ENCODE measurements at places on chromosomes 12 and 14.
A peak's percentile ranks its signal among the peaks of the same experiment; 100 is the strongest.

- DNase-seq: peak; percentile 23
Observed at GRCh38 chr14:41604721-41605531, 1.8 kb upstream of the LRFN5 start.

DNA sequence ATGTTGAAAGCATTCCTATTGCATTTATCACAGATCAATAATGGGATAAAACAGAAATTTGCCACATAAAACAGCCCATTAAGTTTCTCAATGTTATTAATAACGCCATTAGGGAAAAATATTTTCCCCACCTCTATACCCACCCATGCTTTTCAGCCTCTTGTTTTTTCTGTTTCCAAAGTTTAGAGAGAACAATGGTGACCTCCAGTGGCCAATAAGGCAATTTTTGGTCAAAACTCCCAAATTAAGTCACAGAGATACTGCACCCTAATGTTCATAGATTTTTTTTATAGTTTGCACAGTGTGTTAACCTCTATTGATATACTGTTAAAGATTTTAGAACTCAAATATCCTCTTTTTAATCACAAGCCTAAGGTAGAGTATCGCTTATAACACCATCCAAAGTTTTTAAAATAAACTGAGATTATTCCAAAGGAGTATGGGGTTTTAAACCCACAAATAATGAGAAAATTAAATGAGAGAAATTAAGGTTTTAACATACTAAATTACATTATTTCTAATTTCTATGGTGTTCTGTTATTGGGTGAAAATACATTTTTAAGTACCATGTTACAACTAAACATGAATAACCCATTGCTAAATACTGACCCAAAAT is 184.7 kb upstream of the DCN start:
- no peak for DNase-seq

DNA sequence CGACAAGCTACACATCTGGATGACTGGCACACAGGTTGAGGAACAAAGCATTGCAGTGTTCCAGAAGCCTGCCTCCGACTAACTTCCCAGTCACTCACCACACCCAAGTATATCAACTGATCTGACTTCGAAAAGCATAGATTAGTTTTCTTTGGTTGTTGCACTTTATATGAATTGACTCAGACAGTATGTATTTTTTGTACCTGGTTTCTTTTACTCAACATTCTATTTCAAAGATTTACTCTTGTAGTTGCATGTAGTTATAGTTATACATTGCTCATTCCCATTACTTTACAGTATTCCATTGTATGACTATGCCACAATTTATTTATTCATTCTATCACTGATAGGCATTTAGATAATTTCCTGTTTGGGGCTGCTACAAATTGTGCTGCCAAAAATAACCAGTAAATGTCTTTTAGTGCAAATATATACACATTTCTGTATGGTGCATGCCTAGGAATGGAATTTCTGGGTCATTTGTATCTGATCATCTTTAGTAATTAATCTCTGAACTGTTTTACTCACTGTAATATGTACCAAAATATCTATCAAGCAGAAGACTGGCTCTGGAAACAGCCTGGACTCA is 17.8 kb downstream of the PLCZ1 start:
- no peak for DNase-seq

DNA sequence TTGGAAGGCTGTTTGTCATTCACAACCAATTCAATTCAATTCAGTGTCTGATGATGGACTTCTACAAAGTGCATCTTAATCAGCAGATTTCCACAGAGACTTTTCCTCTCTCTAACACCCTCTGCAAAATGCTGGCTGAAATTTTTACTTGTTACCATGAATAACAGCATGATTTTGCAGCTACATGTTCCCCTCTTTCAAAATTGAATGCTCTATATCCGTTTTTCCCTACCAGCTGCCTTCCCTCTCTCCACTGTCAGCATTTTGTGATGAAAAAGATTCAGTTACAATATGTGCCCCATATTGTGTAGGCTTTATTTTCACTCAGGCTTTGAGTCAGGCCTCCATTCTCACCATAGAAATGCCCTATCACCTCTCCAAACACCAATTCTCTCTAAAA is 334.6 kb downstream of the SYT1 start:
- no peak for DNase-seq

- DNase-seq: peak; percentile 84
Observed at GRCh38 chr12:57754411-57755193, at the start of gene MARCHF9. Gene MARCHF9 (plus strand): TSS chr12:57755103. CDS start chr12:57755529, 426 bp downstream.

DNA sequence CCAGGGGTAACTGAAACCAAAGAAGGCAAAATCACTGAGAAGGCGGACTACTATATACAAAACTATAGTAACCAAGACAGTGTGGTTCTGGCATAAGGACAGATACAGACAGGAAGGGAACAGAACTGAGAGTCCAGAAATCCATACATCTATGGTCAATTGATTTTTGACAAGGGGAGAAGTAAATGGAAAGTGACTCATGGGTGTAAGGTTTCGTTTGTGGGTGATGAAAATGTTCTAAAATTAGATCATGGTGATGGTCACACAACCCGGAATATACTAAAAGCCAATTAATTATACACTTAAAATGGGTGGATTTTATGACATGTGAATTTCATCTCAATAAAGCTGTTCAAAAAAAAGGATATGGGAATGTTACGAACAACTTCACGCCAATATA is 18.7 kb downstream of the ANGEL1 start:
- no peak for DNase-seq

- DNase-seq: no peak
Observed at GRCh38 chr14:95253039-95253630, 66.6 kb downstream of the CLMN start.

DNA sequence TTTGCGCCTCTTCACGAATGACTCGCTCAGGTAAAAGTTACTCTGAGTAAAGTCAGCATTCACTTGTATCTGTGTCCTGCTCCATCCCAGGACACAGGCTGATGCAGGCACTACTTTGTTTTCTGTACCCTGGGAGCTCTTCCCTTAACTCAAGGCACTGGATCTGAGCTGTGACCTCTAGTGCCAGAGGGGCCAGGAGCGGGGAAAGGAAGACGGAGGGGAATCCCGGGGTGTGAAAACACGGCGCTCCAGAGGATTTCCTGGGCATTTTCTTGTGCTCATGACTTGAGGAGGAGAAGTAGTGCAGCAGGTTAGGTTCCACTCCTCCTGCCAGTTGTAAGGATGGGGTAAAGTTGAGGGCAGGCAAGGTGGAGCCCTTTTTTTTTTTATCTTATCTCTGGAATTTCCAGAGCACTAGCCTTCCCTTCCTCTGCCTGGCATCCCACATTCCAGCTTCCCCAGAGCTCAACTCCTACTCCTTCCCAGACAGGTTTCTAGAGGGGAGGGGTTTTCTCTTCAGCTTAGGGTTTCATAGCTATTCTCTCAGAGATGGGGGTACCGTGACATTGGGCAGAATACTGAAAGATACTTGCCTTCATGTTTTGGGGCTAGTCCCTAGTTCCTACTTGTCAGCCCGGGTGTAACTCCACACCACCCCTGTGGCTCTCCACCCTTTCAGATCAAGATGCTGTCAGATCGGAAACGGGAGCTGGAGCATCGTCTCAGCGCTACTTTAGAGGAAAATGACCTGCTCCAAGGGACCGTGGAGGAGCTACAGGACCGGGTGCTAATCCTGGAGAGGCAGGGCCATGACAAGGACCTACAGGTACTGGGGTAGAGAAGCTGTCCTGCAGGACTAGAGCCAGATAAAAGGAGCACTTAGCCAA is 52.3 kb downstream of the RAB35 start:
- no peak for DNase-seq

GRCh38 chr14:68633131-68633991 is 159.5 kb downstream of the ZFP36L1 start:
- DNase-seq: no peak

DNA sequence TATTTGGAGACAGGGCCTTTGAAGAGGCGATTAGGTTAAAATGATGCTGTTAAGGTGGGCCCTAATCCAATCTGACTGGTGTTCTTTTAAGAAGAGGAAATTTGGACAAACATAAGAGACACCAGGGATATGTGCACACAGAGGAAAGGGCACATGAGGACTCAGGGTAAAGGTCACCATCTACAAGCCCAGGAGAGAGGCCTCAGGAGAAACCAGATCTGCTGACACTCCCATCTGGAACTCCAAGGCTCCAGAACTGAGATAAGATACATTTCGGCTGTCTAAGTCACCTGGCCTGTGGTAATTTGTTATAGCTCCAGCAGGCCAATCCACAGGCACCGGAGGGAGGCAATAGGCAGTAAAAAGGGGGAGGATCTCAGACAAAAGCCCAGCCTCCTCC is 48.6 kb downstream of the KICS2 start:
- DNase-seq: no peak

DNA sequence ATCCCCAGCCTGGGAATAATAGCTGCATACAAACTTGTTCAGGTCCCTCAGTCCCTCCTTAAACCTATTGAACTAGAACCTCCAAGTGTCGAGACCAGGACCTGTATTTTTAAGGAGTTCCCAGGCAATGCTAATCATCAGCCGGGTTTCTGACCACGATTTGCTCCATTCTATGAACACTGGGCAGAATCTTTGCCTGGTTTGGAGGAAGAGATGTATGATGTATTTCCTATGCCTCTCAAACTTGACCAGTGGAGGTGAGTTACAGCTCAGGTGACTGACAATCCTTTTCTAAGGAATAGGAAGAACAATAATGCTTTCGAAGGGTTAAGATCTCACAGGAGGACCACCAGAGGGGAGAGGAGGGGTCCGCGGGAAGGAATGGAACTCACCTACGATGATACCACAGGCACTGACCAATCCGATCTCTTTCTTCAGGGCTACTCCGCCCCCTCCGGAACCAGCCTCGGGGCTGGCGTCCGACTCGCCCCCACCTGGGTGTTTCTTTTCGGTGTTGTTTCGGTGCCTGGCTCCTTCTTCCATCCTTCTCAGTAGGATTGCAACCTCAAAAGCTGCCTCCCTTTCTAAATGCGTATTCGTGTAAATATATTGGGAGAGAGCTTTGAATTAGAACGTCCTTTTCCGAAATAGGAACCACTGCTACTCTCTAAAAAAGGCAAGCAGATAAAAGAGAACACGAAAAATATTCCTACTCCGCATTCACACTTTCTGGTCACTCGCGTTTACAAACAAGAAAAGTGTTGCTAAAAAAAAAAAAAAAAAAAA is 895 bp downstream of the SLC7A8 start:
- DNase-seq: peak; percentile 47

GRCh38 chr12:66596199-66596598 is 82.7 kb downstream of the GRIP1 start:
- DNase-seq: no peak
